ENCODE measurements at places on chromosomes 5 and 9.

- DNase-seq: no peak
Observed at GRCh38 chr9:83238871-83239640, 176.1 kb upstream of the RASEF start.

- DNase-seq: no peak
Observed at GRCh38 chr9:98362624-98363252, 107.3 kb upstream of the TBC1D2 start.

DNA sequence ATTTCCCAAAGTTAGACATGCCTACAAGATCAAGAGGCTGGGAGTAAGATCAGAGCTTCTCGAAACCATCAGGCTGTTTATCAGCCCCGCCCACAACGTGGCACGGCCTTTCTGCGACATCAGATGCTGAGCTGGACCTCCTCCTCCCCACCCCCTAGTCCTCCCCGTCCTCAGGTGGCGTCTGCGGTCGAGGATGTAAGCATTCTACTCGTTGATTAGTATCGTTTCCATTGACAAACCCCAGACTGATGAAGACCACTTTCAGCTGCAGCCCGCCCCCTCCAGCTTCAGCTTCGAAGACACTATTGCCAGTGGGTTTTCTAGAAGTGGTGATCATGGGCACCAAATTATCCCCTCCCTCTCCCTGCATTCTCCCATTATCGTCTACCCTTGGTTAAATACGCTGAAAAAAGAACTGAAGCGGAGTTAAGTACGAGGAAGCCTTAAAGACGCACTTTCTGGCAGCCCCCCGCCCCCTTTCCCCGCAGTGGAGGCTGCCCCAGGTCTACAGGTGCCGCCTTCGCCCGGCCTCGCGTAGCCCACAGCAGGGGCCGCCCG lies 1.1 kb downstream of the PPIC start:
- peak; percentile 1 for DNase-seq

GRCh38 chr5:115588640-115589039 lies 13.6 kb downstream of the TICAM2 start:
- DNase-seq: no peak

- no peak for DNase-seq
Observed at GRCh38 chr9:90029996-90030395, 425.2 kb downstream of the GADD45G start.

- no peak for DNase-seq
Observed at GRCh38 chr9:2638871-2639673, 17.5 kb downstream of the VLDLR start.

GRCh38 chr9:127786773-127787104 lies 905 bp downstream of the CDK9 start:
- DNase-seq: no peak

- DNase-seq: no peak
Observed at GRCh38 chr5:139569270-139569955, 8.3 kb downstream of the UBE2D2 start.

DNA sequence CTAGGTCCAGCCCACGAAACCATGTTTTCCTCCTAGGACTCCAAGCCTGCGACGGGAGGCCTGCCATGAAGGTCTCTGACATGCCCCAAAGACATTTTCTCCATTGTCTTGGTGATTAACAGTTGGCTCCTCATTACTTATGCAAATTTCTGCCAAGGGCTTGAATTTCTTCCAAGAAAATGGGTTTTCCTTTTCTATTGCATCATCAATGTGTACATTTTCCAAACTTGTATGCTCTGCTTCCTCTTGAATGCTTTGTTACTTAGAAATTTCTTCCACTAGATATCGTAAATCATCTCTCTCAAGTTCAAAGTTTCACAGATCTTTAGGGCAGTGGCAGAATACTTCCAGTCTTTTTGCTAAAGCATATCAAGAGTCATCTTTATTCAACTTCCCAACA lies 1792.7 kb upstream of the CDH9 start:
- no peak for DNase-seq

DNA sequence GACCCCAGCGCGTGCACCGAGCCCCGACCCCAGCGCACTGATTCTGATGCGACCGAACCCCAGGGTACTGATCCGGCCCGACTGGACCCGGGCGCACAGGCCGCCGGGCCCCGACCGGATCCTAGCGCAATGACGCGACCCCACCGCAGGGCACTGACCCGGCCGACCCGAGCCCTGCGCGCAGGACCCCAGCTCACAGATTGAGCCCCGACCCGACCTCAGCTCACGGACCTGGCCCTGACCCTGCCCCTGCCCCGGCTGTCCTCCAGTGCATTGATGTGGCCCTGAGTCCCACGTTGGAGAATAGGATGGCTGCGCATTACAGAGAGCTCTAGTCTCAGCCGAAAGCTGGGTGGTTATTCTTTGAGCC lies 438 bp downstream of the TRIP13 start:
- DNase-seq: no peak

DNA sequence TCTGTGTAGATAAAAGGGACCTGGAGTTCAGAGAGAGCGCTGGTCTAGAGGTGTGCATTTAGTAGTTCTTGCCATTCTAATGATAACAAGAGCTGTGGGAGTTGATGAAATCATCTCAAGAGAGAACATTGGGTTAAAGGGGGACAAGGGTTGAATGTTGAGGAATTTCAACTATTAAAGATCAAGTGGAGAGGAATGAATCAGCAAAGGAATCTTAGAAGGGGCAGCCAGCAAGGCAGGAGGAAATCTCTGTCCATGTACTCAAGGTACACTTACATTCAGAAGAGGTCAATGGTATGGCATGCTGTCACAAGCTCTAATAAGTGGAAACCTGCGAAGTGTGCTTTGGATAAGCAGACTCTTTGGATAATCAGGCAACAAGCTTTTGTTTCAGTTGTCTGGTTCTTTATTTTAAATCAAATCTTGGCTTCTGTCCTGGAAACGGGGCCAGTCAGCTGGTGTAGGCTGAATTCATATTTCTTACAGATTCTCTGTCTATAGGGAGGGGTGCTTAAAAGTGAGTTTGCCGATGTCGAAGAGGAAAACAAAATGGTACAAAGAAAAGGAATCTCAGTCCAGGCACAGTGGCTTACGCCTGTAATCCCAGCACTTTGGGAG lies 320.5 kb upstream of the CD180 start:
- peak; percentile 7 for DNase-seq

- no peak for DNase-seq
Observed at GRCh38 chr5:15371184-15371583, 128.8 kb upstream of the FBXL7 start.

DNA sequence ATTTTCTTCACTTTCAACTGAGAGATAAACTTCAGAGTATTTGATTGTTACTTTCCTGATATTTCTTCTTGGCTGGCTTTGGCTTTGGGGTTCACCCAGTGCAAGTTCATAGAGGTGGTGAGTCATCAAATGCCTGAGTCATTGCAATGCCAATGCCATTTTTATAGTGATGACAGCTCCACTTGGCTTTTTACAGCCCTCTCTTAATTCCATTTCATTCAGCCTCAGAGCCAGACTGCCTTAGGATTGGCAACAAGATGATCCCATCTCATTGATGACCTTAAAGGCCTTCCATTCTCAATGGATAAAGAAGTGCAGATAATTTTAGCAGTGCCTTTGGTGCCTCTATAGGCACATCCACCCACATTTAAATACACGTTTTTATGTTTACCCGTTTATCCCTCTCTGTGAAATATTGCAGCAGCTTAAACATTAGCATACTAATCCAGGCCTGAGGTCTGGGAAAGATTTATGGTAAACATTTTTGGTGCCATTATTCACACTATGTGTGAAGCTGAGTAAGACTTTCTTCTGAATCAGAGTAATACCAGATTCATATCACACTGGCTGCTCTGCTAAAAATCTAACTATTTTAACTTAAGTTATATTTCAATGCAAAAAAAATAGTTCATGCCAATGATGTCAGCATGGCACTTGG lies 88.9 kb upstream of the TYRP1 start:
- peak; percentile 32 for DNase-seq

DNA sequence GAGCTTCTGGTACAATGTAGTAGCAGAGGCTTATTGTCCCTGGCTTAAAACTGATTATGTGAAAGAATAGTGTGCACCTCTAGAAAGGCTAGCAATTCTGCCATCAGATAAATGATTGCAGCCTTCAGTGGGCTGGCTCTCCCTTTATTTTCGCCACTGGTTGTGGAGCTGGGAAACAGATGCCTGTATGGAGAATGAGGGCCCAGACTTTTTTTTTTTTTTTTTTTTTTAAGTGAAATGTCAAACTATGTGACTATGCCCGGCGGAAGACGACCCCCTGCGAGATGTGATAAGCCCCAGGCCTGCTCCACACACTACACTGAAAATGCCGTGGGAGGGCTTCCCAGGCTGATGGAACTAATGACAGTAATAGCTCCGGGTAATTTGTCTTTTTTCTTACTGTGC lies 28.7 kb downstream of the ISL1 start:
- DNase-seq: no peak

GRCh38 chr5:39654715-39655114 lies 229.9 kb upstream of the DAB2 start:
- DNase-seq: no peak

DNA sequence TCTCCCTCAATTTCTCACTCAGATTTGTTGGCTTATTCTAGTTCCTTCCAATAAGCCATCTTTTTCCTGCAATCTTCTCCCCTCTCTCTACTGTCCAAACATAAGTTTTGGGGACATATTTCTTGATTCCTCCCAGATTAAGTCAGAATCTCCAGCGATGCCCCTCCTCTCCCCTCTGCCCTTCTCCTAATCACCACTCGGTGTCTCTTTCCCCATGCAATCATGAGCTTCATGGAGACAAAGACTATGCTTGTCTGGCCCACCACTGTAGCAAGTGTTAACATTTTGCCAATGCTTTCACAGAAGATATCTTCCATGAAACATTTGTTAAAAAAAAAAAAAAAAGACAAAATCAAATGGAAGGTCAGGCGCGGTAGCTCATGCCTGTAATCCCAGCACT lies 42.4 kb downstream of the PDE6A start:
- no peak for DNase-seq

DNA sequence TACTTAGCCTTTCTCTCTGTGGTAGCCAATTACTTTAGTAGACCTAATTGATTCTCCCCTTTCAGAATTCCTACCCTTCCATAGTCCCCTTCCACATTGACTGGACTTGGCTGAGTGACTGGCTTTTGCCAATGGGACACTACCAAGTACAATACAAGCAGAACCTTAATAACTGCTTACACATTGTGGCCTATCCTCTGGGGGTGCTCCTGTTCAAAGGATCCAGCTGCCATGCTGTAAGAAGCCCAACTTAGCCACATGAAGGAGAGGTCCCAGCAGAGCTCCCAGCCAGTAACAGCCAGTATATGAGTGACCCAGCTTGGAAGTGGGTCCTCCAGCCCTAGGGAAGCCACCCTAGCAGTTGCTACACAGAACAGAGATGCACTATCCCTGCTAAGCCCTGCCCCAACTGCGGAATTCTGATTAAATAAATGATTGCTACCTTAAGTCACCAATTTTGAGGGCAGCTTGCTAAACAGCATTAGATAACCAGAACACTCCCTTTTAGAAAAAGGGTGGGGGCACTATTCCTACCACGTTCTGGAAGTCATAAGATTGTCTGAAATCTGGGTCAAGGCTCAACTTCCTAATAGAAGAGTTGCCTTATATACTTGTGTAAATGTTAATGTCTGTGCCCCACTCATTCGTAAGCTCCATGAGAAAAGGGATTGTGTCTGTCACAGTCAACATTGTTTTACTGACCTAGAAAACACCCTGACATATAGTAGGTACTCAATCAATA lies 11.1 kb upstream of the APTX start:
- DNase-seq: no peak

- DNase-seq: no peak
Observed at GRCh38 chr5:115381911-115382662, 85.6 kb upstream of the CCDC112 start.

DNA sequence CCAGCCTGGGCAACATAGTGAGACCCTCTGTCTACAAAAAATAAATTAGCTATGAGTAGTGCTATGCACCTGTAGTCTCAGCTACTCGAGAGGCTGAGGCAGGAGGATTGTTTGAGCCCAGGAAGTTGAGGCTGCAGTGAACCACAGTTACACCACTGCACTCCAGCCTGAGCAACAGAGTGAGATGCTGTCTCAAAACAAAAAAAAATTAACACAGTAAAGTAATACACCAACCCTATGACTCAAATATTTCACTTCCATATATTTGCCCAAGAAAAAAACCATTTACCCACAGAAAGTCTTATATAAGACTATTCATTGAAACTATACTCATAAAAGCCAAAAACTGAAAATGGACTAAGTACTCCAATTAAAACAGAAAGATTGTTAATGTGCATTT lies 16.2 kb downstream of the SMIM23 start:
- no peak for DNase-seq

- no peak for DNase-seq
Observed at GRCh38 chr5:179267671-179268083, 77.6 kb downstream of the ADAMTS2 start.

- DNase-seq: no peak
Observed at GRCh38 chr5:39352951-39353350, 11.3 kb downstream of the C9 start.

GRCh38 chr9:82989929-82990328 lies 73.0 kb downstream of the RASEF start:
- no peak for DNase-seq

GRCh38 chr9:129130791-129131190 lies 19.6 kb downstream of the PTPA start:
- no peak for DNase-seq

GRCh38 chr9:80086822-80087345 lies 515.1 kb downstream of the TLE4 start:
- no peak for DNase-seq

GRCh38 chr5:109688630-109688969 lies 1.1 kb upstream of the MAN2A1 start:
- no peak for DNase-seq

- DNase-seq: no peak
Observed at GRCh38 chr5:173916233-173916632, 28.1 kb downstream of the CPEB4 start.

GRCh38 chr5:148998174-148998797 lies 64.6 kb downstream of the SH3TC2 start:
- no peak for DNase-seq

- no peak for DNase-seq
Observed at GRCh38 chr5:10311595-10312425, 4.1 kb upstream of the CMBL start.

DNA sequence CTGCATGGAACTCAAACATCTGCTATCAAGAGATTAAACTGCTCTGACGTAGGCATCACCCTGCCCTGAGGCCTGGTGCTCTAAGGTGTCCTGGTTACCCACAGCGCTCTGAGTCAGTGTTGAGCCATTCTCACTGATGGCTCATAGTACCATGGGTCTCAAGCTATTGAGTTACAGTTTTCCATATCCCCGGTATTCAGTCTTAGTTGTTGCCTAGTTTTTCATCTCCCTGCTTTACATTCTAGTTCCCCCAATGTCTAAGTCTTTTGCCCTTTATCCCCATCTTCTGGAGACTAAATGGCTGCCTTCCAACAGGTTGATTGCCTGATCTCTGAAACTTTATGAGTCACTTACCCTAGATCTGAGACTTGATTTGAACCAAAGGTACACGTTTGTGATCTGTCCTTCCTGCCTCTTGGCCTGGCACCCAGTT lies 161.2 kb upstream of the PTGER4 start:
- no peak for DNase-seq

- DNase-seq: no peak
Observed at GRCh38 chr9:110257956-110258355, 1.6 kb upstream of the TXN start.

- peak; percentile 43 for DNase-seq
Observed at GRCh38 chr5:176837707-176838115, 27.4 kb downstream of the UNC5A start.

- no peak for DNase-seq
Observed at GRCh38 chr9:93820667-93821306, 134.4 kb downstream of the BARX1 start.

GRCh38 chr5:107466233-107466769 lies 204.4 kb downstream of the EFNA5 start:
- peak; percentile 99 for DNase-seq

Data from kidney epithelial cell (primary cell).